ENCODE measurements at places on chromosomes 4 and X.

GRCh38 chr4:132101526-132101925 lies 1047.6 kb upstream of the PCDH10 start:
- DNase-seq = no peak

GRCh38 chr4:174708381-174708780 lies 120.7 kb downstream of the GLRA3 start:
- DNase-seq = no peak

GRCh38 chrX:133838761-133839676 lies 146.4 kb downstream of the GPC3 start:
- DNase-seq = peak; percentile 45

DNA sequence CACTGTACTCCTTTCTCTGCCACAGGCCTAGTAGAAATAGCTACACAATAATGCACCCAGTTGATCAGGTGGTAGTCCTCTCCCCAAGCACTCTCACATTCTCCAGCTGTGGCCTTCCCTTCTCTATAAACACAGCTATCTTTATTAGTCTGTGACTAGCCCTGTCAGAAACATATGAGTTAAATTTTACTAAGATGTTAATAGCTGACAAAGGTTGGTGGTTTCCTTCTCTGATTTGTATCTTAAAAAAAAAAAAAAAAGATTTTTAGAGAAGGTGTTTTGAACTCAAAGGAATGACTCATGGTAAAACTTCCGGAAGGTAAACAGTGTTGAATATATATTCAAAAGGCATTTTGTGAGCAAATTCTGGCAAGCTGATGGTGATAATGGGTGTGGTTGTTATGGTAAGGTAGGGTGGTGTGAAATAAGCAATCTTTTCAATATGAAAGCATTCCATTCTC lies 327.4 kb downstream of the PPP3CA start:
- no peak for DNase-seq

- DNase-seq = no peak
Measured at GRCh38 chrX:151132531-151132930, 43.9 kb upstream of the GPR50 start.

DNA sequence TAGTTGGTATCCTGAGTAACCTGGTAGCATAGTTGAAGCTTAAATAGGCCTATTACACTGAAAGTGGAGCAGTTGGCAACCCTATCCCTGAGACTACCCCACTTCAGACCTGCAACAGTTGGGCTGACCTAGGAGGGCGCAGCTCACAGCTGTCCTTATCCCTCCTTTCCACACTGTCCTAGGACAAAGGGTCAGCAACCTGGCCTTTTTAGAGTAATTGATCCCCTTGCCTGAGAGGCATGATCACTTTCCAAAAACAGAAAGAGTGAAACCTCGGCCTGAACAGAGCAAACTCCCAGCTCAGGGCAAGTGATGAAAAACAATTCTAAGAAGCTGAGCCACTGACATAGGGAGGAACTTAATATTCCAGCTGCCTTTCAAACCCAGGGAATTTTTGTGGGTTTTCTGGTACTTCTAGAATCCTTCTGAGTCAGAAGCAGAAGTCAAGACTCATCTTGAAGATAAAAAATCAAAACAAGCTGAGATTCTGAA lies 94.9 kb upstream of the MYOZ2 start:
- DNase-seq = peak; percentile 70

- DNase-seq = no peak
Measured at GRCh38 chr4:90875791-90876190, 748.6 kb downstream of the CCSER1 start.

DNA sequence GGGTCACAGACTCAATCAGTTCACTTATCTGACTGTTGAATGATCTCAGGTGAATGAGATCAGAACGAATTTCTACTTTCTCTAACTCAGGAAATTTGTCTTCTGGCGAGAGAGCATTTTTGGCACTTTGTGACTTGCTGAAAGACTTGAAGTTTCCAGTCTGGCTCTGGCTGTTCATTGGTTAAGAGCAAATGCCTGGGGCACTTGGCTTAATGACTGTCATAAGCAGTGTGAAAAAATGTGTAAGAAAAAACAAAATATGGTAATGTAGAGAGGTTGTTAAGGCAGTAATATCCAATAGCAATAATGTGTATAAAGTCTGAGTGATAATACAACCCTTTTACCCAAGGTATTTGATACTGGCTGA lies 71.3 kb upstream of the PGRMC2 start:
- DNase-seq = no peak

DNA sequence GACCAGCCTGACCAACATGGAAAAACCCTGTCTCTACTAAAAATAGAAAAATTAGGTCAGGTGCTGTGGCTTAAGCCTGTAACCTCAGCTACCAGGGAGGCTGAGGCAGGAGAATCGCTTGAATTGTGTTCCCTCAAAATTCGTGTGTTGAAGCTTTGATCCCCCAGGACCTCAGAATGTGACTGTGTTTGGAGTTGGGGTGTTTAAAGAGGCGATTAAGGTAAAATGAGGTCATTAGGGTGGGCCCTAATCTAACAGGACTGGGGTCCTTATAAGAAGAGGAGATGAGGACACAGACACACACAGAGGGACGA lies 23.6 kb downstream of the SLC25A6 start:
- DNase-seq = no peak

GRCh38 chr4:3261411-3262207 lies 12.7 kb downstream of the MSANTD1 start:
- no peak for DNase-seq

GRCh38 chr4:53752124-53752523 lies 160.8 kb upstream of the LNX1 start:
- DNase-seq = no peak

DNA sequence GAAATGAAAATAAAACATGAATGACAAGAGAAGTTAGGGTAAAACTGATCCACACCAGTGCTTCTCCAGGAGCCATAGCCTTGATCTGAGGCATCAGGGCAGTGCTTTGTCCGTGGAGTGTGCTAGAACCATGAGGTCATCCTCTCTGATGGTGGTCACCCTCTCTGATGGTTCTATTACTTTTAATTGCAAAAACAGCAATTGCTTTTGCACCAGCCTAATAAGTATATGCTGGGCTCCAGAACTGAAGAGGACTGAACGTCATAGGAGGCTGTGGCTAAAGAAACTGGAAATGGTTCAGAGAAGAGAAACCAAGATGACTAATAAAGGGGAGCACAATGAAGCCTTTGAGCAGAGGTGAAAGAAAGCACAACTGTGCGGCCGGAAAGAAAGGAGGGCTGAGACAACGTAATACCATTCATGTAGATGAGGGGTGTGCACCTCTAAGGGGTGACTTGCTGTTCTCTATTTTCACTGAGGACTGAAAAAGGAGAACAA lies 17.0 kb upstream of the TMEM154 start:
- no peak for DNase-seq

- no peak for DNase-seq
Measured at GRCh38 chr4:172683021-172683420, 485.6 kb upstream of the GALNT7 start.

DNA sequence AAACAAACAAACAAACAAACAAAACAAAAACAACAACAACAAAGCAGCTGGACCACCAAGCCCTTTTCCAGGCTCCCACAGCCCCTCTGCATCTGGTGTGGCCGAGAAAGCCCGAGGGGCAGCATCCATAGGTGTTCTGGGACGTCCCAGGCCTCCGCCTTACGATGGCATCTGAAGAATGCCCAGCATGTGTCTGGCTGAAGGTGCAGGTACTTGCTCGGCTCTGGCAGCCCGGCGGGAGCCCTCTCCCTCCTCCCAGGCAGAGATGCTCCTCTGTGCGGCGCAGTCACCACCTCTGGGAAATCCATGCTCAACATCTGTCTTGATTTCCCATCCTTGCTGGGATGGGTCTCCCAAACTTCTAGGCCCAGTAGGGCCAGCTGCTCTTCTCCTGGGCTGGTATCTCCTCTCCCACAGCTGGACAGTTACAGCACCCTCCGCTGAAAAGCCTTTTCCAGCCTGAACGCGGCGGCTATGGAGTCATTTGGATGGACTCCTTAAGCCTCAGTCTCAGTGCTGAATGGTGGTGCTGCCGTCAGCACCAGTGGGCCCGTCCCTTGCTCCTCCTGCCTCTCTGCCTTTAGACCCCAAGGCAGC lies 4.3 kb downstream of the PSAPL1 start:
- DNase-seq = no peak

GRCh38 chrX:135389717-135390116 lies 32.0 kb upstream of the SMIM10L2A start:
- DNase-seq = no peak

DNA sequence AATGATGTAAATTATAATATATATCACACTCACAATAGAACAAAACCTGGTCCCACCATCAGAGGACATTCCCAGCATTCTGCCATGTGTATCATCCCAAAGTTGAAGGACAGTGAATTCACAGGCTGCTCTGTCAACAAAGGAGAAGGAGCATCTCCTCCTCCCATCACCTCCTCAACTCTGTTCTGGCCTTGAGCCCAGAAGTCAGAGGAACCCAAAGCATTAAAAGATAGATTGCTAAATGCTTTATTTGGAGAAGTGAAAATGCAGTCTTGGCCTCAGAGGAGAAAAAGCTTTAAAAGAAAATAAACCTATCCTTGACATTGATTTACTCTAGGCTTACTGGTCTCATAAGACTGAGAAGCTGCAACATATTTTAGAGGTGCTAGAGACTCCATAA lies 268.8 kb upstream of the RASGEF1B start:
- no peak for DNase-seq

DNA sequence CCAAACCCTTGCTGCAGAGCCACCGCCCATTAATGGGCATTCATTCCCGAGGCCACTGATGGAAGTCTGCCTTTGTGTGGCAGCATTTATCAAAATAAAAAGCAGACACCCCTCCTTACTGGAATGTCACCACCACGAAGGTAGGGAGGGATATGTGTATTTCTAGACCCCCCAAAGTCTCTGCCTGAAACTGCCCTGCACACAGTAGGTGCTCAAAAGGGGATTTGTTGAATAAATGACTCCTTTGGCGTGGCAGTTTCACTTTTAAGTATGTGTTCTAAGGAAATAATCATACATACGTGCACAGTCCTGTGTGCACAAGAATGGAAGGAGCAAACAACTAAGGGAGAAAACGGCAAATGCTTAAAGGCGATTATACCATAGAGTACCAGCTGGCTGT lies 23.6 kb upstream of the GLOD5 start:
- DNase-seq = no peak
